Vein endothelial cell (primary cell): ENCODE measurements at places on chromosomes 1 and 21. TPM values are rescaled to one million over a fixed set of nuclear protein-coding genes. Genes with fewer than 3 reads are reported as not detected.

The S100B gene
- 0.33 TPM in 1 of 2 replicates, not detected in the other for total RNA-seq

The OR2T2 gene
- not detected in 2 replicates for total RNA-seq

The GPR25 gene
- total RNA-seq: not detected in 2 replicates

The TP73 gene
- total RNA-seq: 0.10 TPM in 1 of 2 replicates, not detected in the other

The CCDC181 gene
- 0.33 TPM in 1 of 2 replicates, not detected in the other for total RNA-seq

The LENEP gene
- total RNA-seq: 0.67 and 1.3 TPM in 2 replicates

The KRTAP7-1 gene
- not detected in 2 replicates for total RNA-seq

The CA14 gene
- total RNA-seq: not detected in 2 replicates

The CYP4Z1 gene
- total RNA-seq: not detected in 2 replicates

The CD1B gene
- total RNA-seq: not detected in 2 replicates

The ANXA9 gene
- not detected in 2 replicates for total RNA-seq

The POLR3GL gene
- 8.1 and 10.8 TPM in 2 replicates for total RNA-seq
